Body of pancreas (tissue), 4 donors: ENCODE measurements at places on chromosomes 6 and 20. TPM values are rescaled to one million over a fixed set of nuclear protein-coding genes. Genes with fewer than 3 reads are reported as not detected.

DNA sequence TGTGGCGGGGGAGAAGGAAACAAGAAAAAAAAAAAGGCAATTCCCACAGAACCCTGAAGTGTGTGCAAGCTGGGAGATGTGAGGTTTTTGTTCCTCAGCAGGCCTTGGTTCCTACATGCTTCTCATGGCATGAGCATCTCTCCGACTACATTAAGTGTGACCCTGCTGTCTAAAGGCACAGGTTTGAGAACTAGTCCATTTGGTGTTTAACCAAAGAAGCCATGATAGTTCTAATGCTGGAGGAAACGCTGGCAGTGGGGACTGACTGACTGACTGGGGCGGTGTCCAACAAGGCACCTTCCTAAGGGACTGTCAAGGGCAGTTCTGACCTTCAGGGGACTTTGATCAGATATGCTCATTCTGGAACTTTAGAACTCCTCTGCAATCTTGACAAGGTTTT is 3.8 kb downstream of the TXNDC5 start:
- H3K4me1 ChIP-seq, result peaks cover 59% of the 10 kb centered on the region
- H3K27ac ChIP-seq, result peak overlapping the region; percentile 14
- H3K4me3 ChIP-seq, result no peak overlapping the region
- no peak for DNase-seq
- H3K27me3 ChIP-seq, result no peaks in the 10 kb centered on the region

Gene AK9
- 20.1 TPM for total RNA-seq

- H3K4me3 ChIP-seq, result no peak overlapping the region
- no peaks in the 10 kb centered on the region for H3K27me3 ChIP-seq
- no peak for DNase-seq
- H3K27ac ChIP-seq, result no peak overlapping the region
Observed at GRCh38 chr6:18425218-18425617, 38.1 kb downstream of the RNF144B start.

GRCh38 chr6:50722829-50723554 is 9.7 kb downstream of the TFAP2D start:
- no peak overlapping the region for H3K4me3 ChIP-seq
- no peak for DNase-seq
- no peak overlapping the region for H3K27ac ChIP-seq

DNA sequence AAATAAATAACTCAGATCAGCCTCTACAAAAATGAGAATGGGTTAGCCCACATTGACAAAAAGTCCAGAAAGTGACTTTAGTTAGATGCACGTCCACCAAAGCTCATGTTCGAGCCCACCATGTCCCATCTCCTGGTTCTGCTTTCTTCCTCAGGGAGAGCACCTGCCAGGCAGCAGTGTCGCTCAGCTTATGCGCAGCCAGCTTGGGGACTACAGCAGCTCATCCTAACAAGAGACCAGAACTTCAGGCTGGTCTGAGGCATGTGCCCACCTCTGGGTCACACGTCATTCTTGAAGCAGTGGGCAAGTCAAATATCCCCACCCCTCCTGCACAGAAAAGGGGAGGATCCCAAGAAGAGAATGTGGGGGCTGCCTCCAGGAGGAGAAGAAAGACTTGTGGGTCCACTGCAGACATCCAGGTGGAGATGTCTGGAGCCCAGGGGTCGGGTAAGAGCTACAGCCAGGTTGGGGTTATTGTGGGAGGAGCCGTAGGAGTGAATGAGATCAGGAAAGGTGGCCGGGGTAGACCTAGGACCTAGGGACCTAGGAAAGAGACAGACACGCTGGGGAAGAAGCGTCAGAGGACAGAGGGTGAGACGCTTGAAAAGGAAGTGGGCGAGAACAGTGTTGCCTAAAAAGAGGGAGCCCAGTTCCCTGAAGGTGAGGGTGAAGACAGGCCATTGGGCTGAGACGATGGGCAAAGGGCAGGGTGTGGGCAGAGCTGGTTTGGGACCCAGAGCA is 52.5 kb downstream of the SSR1 start:
- H3K36me3 ChIP-seq, result no peaks in the 10 kb centered on the region
- H3K4me3 ChIP-seq, result no peak overlapping the region
- peak overlapping the region; percentile 81 for H3K27ac ChIP-seq
- H3K4me1 ChIP-seq, result peaks cover 18% of the 10 kb centered on the region
- no peaks in the 10 kb centered on the region for H3K27me3 ChIP-seq

GRCh38 chr6:167350731-167351655 is 26.1 kb downstream of the TTLL2 start:
- no peaks in the 10 kb centered on the region for H3K27me3 ChIP-seq
- peak; percentile 66 for DNase-seq
- H3K27ac ChIP-seq, result peak overlapping the region; percentile 10
- H3K4me1 ChIP-seq, result peaks cover 12% of the 10 kb centered on the region
- H3K4me3 ChIP-seq, result peak overlapping the region; percentile 15

DNA sequence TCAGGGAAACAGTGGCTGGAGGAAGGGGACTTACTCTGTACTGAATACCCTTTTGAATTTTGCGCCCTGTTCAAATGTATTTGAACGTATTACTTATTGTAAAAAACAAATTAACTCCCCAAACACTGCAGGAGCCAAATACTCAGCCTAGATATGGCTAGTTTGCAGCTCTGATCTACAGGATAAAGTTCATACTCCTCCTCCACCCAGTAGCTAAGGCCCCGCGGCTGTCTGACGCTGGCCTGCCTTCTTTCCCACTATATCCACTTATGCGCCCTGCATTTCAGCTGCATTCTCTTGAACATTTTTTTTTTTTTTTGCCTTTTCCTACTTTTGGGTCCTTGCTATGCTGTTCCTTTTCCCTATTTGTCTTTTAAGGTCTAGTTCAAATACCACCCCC is 6.5 kb downstream of the GSS start:
- no peak overlapping the region for H3K4me3 ChIP-seq
- H3K27me3 ChIP-seq, result no peaks in the 10 kb centered on the region
- no peaks in the 10 kb centered on the region for H3K36me3 ChIP-seq
- DNase-seq, result no peak
- H3K4me1 ChIP-seq, result no peaks in the 10 kb centered on the region

DNA sequence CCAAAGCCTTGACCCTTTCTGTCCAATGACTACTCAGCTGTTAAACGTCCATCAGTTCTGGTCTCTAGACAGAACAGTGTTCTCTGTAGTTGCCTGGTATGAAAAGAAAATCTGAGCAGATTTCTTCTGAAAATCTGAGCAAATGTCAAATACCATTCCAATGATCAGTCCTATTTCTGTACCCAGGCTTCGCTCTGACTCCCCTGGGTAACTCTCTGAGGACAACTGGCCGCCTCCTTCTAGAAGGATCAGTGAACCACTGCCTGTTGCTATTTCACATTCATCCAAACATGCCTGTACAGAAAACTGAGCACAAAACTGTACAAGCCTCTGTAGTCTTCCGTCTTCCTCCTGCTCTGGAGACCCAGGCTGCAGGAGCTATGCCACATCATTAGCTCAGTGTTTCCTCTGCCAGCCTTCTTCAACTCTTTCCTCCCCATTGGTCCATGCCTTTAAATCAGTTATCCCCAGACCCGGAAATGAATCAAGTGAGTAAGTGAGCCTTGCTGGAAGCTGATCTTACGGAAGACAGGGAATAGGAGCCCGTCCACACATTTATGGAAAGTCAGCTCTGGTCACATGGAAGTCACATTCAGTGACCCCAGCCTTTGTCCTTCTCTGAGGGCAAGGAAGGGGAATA is 63.3 kb downstream of the DAAM2 start:
- H3K27ac ChIP-seq, result no peak overlapping the region
- no peak for DNase-seq
- H3K4me1 ChIP-seq, result peaks cover 11% of the 10 kb centered on the region
- H3K36me3 ChIP-seq, result no peaks in the 10 kb centered on the region
- no peak overlapping the region for H3K4me3 ChIP-seq
- no peaks in the 10 kb centered on the region for H3K27me3 ChIP-seq

GRCh38 chr20:47224300-47224791 is 132.2 kb downstream of the ZMYND8 start:
- peaks cover 31% of the 10 kb centered on the region for H3K36me3 ChIP-seq
- H3K4me1 ChIP-seq, result no peaks in the 10 kb centered on the region
- no peak overlapping the region for H3K4me3 ChIP-seq
- no peaks in the 10 kb centered on the region for H3K27me3 ChIP-seq

Gene RALGAPB
- total RNA-seq, result 23.1 TPM

DNA sequence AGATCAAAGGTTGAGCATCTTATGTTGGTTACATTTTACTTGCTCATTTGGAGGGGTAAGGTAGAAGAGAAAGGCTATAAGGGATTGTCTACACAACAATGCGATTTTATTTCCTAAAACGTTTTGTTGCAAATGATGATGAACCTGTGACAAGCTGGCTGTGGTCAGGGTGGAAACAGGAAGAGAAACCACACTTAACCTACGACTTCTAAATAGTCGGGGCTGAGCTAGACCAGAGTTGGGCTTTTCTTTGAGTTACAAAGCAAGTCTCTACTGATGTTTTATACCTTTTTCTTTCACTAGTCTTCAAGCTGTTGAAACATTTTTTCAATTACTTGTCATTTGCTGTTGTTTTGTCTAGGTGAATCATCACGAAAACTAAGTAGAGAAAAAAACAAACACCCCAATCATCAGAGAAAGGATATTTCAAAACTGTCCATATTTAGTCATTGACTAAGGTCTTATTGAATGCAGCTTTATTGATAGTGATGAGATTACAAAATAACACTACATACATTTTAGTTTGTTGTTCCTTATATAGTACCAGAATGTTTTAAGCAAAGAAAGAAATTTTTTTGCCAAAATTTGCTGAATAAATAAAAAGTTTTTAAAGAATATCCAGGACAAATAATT is 18.0 kb downstream of the KLHL31 start:
- H3K27ac ChIP-seq, result no peak overlapping the region
- H3K27me3 ChIP-seq, result no peaks in the 10 kb centered on the region
- H3K4me3 ChIP-seq, result no peak overlapping the region
- H3K4me1 ChIP-seq, result peaks cover 12% of the 10 kb centered on the region

DNA sequence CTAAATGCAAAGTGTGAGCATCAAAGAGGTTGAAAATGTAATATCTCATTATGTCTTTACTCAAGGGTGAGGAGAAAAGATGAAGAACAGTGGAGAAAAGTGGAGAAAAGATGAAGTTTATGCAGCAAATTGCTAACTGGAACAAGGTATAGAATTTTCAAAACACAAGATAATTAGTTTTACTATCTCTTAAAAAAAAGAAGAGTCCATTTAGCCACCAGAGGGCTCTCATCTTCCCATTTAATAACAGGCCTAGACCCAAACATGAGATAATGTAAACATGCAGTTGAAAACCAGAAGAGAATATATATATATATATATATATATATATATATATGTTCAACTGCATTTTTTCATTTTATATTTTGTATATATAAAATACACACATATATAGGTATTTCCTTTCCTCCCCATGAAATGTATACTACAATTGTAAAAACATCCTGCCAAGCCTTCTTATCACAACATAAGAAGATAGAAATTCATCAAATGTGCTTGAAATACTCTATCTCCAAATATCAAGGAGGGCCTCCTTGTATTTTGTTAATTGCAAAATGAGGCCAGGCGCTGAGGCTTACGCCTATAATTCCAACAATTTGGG is 78.4 kb downstream of the ADTRP start:
- H3K27me3 ChIP-seq, result no peaks in the 10 kb centered on the region
- no peaks in the 10 kb centered on the region for H3K4me1 ChIP-seq
- DNase-seq, result no peak
- no peak overlapping the region for H3K27ac ChIP-seq
- no peak overlapping the region for H3K4me3 ChIP-seq

Gene CDH26
- 0.26 TPM for total RNA-seq

GRCh38 chr6:139343052-139343750 is 31.2 kb downstream of the CITED2 start:
- H3K27ac ChIP-seq, result no peak overlapping the region
- H3K4me1 ChIP-seq, result no peaks in the 10 kb centered on the region
- no peak overlapping the region for H3K4me3 ChIP-seq
- no peaks in the 10 kb centered on the region for H3K36me3 ChIP-seq

DNA sequence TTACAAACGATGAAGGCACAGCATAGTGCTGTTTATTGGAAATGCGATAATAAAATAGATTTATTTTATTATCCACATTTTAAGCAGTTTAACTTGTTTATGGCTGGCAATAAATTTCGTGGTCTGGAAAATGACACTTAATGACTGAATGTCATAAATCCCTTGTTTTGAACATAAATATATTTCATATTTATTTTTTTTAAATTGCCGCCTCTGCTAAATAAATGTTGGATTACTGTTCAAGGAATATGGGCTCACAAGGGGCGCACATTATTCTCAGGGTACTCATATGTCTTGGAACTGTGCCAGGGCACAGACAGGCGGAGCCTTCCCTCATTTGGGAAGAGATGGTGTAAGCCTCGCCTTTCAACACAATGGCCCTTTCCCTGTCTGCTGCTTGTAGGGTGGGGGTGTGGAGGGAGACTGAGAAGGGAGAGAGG is 134.3 kb downstream of the PXDC1 start:
- H3K4me3 ChIP-seq, result no peak overlapping the region
- H3K4me1 ChIP-seq, result no peaks in the 10 kb centered on the region
- no peaks in the 10 kb centered on the region for H3K27me3 ChIP-seq
- no peaks in the 10 kb centered on the region for H3K36me3 ChIP-seq
- H3K27ac ChIP-seq, result no peak overlapping the region

Gene RGS17
- 0.33 TPM for total RNA-seq

DNA sequence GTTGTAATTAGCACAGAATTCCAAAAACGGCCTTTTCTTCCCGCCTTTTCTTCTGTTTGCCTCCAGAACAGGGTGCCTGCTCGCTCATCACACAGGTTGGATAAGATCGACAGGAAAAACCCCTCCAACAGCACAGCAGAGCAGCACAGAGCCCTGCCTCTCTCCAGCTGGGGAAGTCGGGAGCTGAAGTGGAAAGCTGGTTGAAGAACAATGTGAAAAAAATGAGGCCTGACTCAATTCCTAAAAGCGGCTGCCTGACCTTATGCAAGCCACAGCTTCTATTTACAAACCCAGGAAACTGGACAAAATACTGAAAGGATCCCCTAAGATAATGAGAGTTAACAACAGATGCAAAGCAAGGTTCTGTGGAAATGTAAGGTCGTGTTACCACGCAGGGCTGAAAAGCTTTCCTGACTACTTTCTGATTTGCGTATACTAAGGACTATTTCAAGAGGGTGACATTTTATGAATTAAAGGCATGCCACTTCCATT is 116.9 kb downstream of the TTLL2 start:
- no peaks in the 10 kb centered on the region for H3K4me1 ChIP-seq
- H3K4me3 ChIP-seq, result no peak overlapping the region
- H3K36me3 ChIP-seq, result no peaks in the 10 kb centered on the region
- no peaks in the 10 kb centered on the region for H3K27me3 ChIP-seq
- DNase-seq, result no peak
- H3K27ac ChIP-seq, result no peak overlapping the region

- H3K27ac ChIP-seq, result no peak overlapping the region
- no peak for DNase-seq
- H3K4me3 ChIP-seq, result no peak overlapping the region
- peaks cover 5% of the 10 kb centered on the region for H3K4me1 ChIP-seq
Observed at GRCh38 chr6:157376241-157376640, 4.7 kb upstream of the ZDHHC14 start.

DNA sequence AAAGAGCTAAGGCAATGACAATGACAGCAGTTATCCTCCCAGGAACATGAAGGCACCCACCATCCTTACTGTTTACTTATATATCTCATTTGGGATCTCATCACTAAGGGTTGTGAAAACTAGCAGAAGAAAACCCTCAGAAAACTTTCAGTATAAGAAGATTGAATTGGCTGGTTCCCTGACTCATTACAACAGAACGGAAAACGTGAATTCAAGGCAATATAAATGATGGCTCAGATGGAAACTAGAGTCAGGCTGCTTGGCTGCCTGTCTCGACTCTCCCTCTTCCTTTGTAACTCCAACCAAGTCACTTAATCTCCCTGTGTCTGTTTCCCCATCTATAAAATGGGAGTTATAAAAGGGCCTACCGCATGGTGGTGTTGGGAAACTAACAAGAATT is 387.1 kb upstream of the JARID2 start:
- no peak overlapping the region for H3K27ac ChIP-seq
- H3K4me3 ChIP-seq, result no peak overlapping the region
- no peaks in the 10 kb centered on the region for H3K27me3 ChIP-seq
- DNase-seq, result no peak
